Placental pericyte (primary cell): ENCODE measurements at places on chromosomes 2 and 18. TPM values are rescaled to one million over a fixed set of nuclear protein-coding genes. Genes with fewer than 3 reads are reported as not detected.

Gene SLC19A3
- 0.14 and 2.4 TPM in 2 replicates for total RNA-seq

Gene ICOS
- total RNA-seq: not detected in 2 replicates

Gene COBLL1
- total RNA-seq: 8.9 and 33.0 TPM in 2 replicates

Gene GKN2
- total RNA-seq: 0.22 TPM in 1 of 2 replicates, not detected in the other

Gene EML6
- total RNA-seq: 2.2 and 3.0 TPM in 2 replicates

Gene FN1
- 3,280 and 4,928 TPM in 2 replicates for total RNA-seq

Gene PRSS56
- not detected in 2 replicates for total RNA-seq

Gene SLC25A52
- total RNA-seq: 0.14 TPM in 1 of 2 replicates, not detected in the other

Gene ABCA12
- total RNA-seq: under 0.01 TPM in 1 of 2 replicates, not detected in the other

Gene FAM124B
- 0.22 and 0.57 TPM in 2 replicates for total RNA-seq

Gene SFTPB
- not detected in 2 replicates for total RNA-seq

Gene PSD4
- total RNA-seq: 0.66 and 1.1 TPM in 2 replicates

Gene CCDC121
- total RNA-seq: 0.88 and 1.1 TPM in 2 replicates

Gene PTRHD1
- 18.6 and 33.7 TPM in 2 replicates for total RNA-seq

Gene RFX8
- 3.1 and 23.3 TPM in 2 replicates for total RNA-seq

Gene HAAO
- 0.14 and 0.66 TPM in 2 replicates for total RNA-seq

Gene SERPINB4
- total RNA-seq: 0.14 TPM in 1 of 2 replicates, not detected in the other

Gene COL5A2
- total RNA-seq: 421 and 595 TPM in 2 replicates

Gene KDSR
- total RNA-seq: 38.4 and 63.0 TPM in 2 replicates

Gene COL3A1
- 1,404 and 7,536 TPM in 2 replicates for total RNA-seq

Gene RNF125
- total RNA-seq: 0.14 TPM in 1 of 2 replicates, not detected in the other

Gene SLC23A3
- 0.57 and 1.1 TPM in 2 replicates for total RNA-seq

Gene PIEZO2
- total RNA-seq: 21.2 and 23.2 TPM in 2 replicates

Gene TMEM247
- total RNA-seq: 0.43 and 0.44 TPM in 2 replicates
